HL-60 (cell line): ENCODE measurements at places on chromosomes 12 and 14.

GRCh38 chr14:72941286-72941985 lies 15.2 kb downstream of the DCAF4 start:
- DNase-seq, result no peak

DNA sequence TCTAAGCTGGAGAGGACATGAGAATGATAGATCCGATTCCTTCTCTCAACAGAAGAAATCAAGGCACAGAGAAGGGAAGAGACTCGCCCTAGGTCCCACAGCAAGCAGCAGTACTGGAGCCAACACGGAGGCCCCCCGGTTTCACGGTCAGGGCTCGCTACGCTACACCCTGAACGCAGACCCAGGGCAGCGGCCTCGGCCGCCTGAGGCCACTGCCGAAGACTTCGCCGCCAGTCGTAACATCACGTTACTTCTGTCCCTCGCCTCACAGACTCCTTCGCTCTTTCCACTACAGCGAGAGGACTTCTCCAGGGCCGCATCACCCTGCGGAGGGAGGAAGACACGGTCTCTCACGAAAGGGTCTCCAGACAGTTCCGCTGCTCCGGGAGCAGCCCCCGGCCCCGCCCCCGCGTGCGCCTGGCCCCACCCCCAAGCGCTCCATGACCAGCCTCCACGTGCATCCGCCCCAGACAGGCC lies 411 bp upstream of the DCAF4 start:
- no peak for DNase-seq

GRCh38 chr14:56117765-56118610 lies at the start of gene PELI2:
Gene PELI2, plus strand, starts transcription at chr14:56118411. Its CDS starts 250 bp downstream, at chr14:56118661.
- DNase-seq, result no peak

DNA sequence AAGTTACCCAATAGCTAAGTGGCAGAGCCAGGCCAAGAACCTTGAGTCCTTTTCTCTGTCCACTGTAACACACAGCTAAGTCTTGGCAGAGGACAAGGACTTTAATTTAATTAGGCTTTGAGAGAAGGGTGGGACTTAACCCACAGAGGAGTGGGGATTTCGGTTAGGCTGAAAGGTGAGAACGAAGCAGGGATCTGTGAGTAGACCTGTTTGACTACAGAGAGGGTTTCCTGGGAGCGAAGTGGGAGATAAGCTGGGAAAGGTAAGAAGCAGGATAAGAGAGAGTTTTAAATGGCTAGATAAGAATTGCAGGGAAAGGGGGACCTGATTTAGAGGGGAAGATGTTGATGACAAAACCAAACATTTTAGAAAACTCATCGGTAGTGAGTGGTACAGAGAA lies 2.0 kb upstream of the PPFIBP1 start:
- DNase-seq, result no peak

DNA sequence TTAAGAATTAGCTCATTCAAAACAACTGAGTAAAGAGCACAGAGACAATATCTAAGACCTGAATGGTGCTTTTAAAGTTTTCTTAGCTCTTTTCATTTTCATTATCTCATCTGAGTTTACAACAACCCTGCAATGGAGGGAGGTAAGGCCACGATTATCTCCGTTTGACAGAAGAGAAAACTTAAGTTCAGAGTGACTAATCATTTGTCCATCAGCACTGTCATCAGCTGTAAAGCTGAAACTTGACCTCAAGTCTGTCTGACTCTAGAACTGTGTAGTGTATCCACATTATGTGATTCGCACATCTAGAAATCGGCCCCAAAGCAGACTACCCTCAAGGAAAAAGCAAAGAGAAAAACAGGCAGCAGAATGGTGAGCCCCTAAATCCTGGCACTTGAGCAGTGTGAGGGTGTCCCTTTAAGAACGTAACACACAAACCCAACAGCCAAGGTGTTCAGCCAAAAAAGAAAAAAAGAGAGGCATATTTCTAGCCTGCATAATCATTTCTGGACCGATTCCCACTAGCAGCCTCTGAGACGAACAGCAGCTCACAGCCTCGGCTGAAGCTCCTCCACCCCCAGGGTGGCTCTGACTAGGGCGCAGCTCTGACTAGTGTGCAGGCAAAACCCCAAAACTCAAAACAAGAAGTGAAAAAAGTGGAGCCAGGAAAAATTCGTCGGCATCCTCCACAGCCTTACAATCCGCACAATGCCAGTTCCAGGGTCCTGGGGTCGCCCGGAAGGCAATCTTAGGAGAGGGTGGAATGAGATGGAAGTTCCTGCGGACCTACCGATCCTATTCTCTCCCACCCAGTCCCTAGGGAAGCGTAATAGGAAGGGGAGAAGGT lies 1.6 kb downstream of the STXBP6 start:
- DNase-seq, result no peak

DNA sequence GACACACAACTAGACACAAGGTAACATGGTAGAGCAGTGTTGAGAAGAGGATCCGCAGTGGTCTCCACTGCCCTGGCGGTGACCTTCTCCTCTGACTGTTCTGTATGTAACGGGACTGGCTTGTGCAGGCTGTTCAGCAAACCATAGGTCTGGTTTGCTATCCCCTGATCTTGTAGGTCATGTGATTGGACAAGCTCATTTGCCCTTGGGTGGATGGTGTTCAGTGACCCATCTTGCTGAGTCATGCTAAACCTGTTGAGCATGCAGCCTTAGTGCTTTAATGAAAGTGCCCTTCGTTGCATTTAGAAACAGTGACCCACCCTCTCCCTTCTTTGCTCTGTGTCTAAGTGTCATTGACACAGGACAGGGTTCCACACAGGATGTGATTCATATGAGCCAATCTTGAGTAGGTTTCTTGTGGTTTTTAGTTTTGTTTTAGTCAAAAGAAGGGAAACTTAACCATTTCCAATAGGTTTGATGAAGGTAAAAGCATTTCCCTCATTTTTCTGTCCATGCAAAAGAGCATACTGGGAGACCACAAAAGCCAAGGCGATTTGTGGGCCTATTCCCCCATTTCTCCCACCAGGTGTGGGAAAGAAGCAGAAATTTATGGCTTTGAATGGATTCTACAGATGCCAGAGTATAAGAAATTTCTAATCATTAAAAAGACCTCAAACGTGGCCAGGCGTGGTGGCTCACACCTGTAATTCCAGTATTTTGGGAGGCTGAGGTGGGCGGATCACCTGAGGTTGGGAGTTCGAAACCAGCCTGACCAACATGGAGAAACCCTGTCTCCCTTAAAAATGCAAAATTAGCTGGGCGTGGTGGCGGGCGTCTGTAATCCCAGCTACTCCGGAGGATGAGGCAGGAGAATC lies 32.6 kb upstream of the HIF1A start:
- peak; percentile 93 for DNase-seq

GRCh38 chr14:63164108-63164683 lies 40.0 kb upstream of the RHOJ start:
- DNase-seq, result no peak
